Retina (tissue), 1 donor: ENCODE measurements at places on chromosomes 3 and 15.

- peak; percentile 88 for DNase-seq
These were observed 97.3 kb downstream of the NPAP1 start for GRCh38 chr15:24772686-24773373.

GRCh38 chr3:52534281-52535183, 875 bp upstream of the NT5DC2 start:
- DNase-seq: peak; percentile 68

DNA sequence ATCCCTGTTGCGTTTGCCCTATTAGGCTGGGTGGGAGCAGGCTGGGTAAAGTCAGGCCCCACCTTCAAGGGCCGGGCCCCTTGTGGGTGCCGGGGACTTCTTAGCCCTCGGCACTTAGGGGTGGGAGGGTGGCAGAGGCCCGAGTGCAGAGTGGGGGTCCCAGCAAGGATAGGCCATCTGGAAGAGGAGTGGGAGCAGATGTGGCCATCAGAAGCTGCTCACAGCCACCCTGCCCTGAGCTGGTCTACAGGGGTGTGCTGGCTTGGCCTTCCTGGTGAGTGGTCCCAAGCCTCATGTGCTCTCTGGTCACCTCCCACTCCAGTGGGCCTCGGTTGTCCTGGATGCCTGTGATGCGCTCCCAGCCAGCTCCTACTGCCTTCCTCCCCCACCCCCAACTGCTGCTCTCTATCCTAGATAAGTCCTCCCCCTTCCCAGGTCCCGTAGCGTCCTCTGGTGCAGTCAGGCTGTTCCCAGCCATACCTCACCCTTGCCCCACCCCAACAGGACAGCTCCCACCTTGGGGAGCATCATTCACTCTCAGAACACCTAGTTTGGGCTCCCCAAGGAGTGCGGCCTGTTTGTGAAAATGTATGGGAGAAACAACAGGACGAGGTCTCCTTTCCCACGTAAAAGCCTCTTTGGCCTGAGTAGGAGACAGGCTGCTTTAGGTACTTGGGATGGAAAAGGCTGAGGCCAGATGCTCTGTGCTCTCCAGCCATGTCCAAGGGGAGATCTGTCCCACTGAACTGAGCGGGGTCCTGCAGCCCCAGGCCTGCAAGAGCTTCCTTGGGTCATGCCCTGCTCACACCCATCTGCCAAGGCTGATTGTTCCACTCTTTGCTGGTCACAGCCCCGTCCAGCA, 24.9 kb upstream of the PLXNA1 start:
- no peak for DNase-seq

- peak; percentile 64 for DNase-seq
These were observed 630 bp downstream of the SNRK start for GRCh38 chr3:43286841-43287499.

DNA sequence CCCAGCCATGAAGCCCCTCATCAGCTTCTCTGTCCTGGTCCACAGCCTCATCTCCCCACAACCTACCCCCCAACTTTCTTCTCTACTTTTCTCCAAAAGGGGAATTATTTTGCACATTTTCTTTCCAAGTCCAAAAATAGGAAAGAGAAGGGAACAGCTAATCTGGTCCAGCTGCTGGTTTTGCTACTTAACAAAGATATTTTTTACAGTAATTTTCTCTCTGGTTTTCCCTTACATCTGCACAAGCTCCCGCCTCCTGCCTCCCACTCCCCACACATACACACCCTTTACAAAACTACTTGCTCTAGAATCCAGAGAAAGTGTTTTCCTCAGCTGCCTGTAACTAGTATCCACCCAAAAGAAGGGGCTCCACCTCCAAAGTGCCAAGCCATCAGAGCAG, 177.2 kb downstream of the POLR2M start:
- DNase-seq: no peak

- peak; percentile 85 for DNase-seq
These were observed 64.8 kb upstream of the HEG1 start for GRCh38 chr3:125120379-125121122.

DNA sequence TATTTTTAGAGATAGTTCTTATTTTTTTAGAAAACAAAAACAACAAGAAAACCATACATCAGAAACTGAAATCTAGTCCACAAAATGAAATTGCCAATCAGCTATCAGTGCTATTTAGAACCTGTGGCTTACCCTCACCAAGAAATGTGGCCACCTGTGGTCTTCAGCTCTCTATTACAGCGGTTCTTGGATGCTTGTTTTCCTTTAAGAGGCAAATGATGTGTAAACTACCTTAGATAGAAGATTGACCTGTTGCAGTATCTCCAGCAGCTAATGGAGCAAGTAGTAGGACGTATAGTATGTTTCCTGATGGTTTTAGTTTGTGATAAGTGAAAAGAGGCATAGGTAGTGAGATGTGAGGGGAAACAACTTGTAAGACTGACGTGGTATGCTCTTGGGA, 21.2 kb downstream of the TFG start:
- no peak for DNase-seq

DNA sequence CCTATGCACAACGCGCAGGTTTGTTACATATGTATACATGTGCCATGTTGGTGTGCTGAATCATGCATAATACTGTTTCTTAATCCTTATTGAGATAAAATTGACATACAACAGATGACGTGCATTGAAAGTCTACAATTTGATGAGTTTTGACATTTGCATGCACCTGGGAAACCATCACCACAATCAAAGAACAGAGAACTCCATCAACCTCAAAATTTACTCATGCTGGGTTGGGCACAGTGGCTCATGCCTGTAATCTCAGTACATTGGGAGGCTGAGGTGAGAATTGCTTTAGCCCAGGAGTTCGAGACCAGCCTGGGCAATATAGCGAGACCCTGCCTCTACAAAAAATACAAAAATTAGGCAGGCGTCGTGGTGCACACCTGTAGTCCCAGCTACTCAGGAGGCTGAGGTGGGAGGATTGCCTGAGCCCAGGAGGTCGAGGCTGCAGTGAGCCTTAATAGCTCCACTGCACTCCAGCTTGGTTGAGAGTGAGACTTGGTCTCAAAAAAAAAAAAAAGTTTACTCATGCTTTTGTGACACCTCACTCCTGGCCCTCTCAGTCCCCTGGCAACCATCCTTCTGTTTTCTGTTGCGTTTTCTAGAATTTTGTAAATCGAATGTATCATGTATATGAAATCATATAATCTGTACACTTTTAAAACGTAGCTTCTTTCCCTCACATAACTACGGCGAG, 56.6 kb downstream of the BHLHE40 start:
- DNase-seq: no peak

GRCh38 chr3:60729056-60729455, 522.2 kb downstream of the FHIT start:
- no peak for DNase-seq

DNA sequence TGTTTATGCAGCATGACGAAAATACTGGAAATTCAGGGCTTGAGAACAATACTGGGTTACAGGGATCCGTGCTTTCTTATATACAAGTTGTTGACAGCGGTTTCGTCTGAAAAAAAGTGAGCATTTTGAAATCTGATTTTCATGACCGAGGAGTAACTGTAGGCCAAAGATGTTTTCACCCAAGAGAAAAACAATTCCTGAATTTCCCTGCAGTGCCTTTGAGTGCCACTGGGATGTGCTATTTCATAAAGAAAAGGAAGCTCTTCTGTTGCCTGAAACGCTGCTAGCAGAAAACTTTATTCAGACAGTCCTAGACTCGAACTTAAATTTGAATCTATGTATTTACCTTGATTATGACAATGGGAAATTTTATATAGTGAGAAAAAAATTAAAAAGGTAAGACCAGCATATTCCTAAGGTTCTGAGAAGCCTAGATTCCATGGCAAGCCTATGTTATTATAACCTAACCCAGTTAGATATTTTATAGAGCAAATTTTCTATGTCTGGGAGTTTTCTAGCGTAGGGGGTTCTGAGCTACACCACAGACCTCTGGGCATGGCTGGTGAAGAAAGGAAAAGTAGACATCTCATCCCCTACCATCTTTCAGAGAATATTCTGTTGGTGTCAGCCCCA, 30.2 kb downstream of the KCNAB1 start:
- DNase-seq: peak; percentile 70

DNA sequence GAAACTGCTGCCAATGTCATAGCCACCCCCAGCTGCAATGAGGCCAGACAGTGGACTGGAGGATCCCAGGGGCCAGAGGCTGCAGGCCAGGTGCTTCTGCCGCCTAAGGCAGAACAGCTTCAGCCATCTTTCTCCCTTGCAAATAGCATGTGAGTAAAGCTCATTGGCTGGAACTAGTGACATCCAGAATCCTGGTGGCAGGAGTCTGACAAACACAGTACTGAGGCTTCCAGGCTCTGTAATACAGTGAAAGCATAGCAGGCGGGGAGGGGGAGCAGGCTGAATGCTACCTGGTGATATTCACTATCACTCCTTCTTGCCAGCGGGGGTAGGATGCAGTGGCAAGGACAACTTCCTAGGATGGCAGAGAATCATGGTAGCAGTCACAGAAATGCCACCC, 36.5 kb upstream of the TBC1D21 start:
- no peak for DNase-seq

DNA sequence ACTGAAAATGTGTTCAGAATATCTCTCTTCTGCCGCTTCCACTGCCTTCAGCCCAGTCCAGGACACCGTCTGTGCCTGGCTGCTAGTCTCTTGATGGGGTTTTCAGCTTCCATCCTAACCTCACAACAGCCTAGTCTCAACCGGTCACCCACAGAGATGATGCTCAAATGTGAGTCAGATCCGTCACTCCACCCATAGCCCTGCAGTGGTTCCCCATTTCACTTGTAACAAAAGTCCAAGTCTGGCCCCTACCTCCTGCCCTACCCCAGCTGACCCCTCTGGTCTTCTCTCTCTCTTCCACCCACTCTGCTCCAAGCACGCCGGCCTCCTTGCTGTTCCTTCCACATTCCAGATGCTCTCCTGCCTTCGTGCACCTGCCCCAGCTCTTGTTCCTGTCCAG, 68.1 kb downstream of the PPARG start:
- DNase-seq: no peak

DNA sequence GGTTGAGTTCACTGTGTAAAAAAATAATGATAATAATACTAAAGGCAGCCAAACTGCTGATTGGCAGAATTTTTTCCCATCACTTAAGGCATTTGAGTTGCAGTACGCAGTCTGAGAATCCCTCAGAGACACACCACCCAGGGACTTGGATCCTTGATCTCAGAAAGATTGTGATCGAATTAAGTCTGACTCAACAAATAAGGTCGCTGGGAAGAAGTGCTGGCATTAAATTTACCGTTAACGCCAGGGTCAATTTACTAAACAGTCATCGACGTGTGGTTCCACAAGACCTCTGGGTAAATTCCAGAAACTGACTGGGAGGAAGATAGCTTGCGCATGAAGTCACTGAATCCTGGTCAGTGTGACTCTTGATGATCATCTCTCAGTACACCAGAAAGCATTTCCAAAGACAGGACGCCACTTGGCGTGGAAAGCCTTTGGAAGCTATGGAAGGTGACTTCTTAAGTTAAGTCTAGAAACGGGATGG, 48.3 kb upstream of the CGNL1 start:
- no peak for DNase-seq

- DNase-seq: no peak
These were observed 177.5 kb downstream of the SUCNR1 start for GRCh38 chr3:152050903-152051302.

- no peak for DNase-seq
These were observed 66.7 kb downstream of the BOC start for GRCh38 chr3:113277941-113278598.

GRCh38 chr3:112089956-112090886, 4.0 kb downstream of the C3orf52 start:
- DNase-seq: no peak

DNA sequence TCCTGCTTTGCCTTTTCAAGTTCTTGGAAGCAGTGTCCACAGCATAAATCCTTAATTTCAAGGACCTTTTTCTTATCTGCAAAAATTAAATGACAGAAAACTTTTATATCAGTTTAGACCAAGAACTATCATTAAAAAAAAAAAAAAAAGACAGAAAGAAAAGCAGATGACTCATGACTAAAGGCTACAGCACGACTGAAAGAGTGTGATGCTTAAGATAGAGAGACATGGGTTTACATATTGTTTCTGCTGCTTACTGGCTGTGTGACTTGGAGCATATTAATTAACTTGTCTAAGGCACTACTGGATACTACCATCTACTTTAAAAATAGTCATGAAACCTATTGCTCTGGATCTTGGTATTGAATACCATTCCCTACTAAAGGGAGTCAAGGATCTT, 62.3 kb downstream of the CEP152 start:
- DNase-seq: no peak

- DNase-seq: no peak
These were observed 552.9 kb upstream of the SUCLG2 start for GRCh38 chr3:68207327-68207726.

- no peak for DNase-seq
These were observed 7.5 kb downstream of the CSNK1G1 start for GRCh38 chr15:64348455-64348854.

DNA sequence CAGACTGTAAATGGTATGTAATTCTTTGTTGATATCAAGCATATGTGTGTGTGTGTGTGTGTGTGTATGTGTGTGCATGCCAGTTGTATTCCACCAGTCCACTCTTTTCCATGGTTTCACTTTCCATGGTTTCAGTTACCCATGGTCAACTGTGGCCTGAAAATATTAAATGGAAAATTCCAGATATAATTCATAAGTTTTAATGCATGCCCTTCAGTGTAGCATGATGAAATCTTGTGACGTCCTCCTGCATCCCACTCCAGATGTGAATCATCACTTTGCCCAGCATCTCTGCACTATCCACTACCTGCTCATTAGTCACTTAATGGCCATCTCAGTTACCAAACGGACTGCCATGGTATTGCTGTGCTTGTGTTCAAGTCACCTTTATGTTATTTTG, 215.9 kb downstream of the GBE1 start:
- DNase-seq: no peak

- no peak for DNase-seq
These were observed 4.4 kb downstream of the DLL4 start for GRCh38 chr15:40933517-40933902.

- DNase-seq: no peak
These were observed 3.8 kb downstream of the PEAK1 start for GRCh38 chr15:77416148-77416455.

DNA sequence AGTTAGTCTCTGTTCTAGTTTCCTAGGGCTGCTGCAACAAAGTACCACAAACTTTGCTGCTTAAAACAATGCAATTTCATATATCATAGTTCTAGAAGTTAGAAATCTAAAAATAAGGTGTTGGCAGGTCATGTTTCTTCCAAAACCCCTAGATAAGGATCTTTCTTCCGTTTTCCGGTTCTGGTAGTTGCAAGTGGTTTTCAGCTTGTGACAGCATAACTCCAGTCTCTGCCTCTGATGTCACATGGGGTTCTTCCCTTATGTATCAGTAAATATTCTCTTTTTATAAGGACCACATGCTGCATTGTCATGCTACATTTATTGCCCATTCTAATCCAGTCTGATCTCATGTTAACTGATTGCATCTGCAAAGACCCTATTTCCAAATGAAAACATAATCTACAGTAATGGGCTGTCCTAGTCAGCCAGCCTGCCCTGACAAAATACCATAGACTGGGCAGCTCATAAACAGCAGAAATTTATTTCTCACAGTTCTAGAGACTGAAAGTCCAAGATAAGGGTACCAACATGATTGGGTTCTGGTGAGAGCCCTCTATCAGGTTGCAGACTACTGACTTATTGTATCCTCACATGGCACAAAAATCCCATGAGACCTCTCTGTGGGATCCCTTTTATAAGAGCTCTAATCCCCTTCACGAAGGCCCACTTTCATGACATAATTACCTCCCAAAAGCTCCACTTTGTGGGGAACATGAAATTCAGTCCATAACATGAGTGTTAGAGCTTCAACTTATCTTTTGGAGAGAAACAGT, 642.0 kb upstream of the NAALADL2 start:
- no peak for DNase-seq

GRCh38 chr3:141366285-141367037, 1.8 kb upstream of the ZBTB38 start:
- DNase-seq: no peak
